Epithelial cell of esophagus (primary cell): ENCODE measurements at places on chromosomes 2 and 18.

- peak; percentile 29 for DNase-seq
Measured at GRCh38 chr2:164974221-164974620, 18.9 kb upstream of the SLC38A11 start.

- no peak for DNase-seq
Measured at GRCh38 chr18:12777500-12777944, 74.7 kb downstream of the PSMG2 start.

DNA sequence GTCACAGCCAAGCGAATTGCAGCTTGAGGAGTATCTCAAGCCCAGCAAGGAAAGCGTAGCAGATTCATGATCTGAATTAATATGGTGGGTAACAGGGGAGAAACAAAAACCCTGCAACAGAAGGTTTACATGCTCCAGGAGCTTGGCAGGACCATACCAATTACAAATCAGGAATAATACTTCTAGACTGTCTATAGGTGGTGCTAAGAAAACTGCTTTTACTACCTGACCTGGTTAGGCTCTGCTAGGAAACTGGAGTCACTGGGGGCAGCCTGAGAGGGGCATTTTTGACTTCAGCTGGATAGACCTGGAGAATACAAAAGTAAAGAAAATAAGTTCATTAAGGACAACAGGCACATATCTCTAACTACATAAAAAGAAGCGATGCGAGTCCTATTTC, 24.6 kb upstream of the SPOPL start:
- no peak for DNase-seq

DNA sequence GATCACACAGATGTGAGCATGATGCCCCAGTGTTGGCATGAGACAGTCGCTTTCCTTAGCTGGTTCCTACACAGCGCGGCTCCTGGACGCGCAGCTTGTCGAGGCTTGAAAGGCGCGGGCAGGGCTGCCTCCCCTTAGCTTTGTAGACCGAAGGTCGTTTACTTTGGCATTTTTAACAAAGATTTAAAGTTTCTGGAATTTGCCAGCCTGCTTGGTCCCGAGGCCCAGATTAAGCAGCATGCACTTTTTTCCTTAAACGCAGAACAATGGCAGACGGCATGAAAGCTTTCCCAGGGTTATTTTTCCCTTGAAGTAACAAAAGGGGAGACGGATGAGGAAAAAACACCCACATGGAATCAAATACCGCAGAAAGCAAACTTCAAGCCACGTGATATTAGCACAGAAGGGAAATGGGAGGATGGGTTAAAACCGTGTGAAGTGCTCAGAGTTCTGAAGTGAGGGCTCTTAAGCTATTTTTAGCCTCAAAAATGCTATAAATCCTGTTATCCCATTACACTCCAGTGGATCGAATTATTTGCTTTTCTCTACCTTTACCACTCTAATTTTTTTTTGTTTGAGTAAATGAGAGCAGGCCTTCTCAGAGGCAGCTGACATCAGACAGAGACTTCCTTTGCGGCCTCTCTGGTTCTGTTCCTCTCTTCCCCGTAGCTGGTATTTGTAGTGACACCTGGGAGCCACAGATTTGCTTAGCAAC, 55.7 kb downstream of the NPAS2 start:
- DNase-seq = peak; percentile 66

DNA sequence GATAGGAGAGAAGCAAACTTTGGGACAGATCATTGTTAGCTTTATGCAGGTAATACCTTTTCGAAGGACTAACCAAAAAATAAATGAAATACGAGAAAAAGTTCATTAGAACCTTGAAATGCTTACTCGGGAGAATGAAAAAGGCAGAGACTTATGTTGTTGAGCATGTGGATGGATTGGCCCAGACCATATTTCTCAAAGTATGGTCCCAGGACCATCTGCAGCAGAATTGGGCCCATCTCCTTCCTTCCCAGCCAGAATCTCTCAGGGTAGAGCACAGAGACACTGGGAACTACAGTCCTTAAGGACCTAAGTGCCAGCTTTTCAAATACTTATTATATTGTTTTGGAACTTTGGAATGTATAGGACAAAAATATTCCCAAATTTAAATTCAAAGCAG, 50.8 kb downstream of the KCTD18 start:
- no peak for DNase-seq

DNA sequence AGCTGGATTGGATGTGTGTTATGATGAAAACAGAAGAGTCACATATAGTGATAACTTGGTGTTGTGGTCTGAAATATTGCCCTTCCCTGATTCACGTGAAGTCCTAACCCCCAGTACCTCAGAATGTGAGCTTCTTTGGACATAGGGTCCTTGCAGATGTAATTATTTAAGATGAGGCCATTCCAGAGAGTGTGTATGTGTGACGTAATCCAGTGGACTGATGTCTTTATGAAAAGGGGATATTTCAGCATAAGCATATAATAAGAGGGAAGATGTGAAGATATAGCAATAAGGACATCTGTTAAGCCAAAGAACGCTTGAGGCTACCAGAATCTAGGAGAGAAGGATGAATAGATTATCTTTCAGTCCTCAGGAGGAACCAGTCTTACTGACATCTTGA, 62.5 kb downstream of the LTBP1 start:
- DNase-seq = no peak

DNA sequence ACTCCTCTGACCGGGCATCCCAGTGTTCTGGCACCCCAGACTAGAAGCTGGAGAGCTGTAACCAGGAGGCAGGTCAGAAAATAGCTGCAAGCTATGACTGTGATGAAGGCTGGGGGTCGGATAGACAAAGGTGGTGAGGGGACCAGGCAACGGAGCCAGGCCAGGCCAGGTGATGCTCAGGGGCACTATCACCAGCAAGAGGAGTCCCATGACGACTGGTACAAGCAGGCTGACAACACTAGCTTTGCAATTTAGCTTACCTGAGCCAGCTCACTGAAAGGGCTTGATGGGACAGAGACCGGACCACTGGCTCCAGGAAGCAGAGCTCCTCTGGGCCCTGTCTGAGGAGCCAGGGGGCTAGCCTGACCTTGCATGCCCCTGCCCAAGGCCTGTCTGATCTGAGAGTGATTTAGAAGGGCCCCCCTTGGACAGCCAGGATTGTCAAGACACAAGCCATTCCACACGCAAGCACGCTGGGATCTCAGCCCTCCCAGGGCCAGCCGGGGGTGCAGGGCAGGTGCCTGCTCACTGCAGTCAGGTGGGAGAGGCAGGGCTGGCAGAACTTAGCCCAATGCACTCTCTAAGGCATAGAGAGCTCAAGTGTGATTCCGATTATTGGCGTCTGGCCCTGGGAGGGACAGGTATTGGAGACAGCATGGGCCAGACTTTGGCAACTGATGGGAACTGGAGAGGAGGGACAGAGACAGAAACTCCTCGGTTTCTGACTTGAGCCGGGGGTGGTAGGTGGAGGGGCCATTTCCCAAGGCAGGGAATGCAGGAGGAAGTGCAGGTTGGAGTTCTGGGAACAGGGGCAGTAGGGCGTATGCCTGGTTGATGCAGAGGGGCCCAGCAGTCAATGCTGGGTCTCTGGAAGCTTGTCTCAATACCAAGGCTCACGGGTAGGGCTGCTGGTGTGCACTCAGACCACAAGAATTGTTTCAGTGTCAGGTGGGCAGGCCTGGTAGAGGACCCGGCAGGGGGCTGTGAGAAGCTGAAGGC, 47.7 kb downstream of the MYO7B start:
- DNase-seq = no peak

DNA sequence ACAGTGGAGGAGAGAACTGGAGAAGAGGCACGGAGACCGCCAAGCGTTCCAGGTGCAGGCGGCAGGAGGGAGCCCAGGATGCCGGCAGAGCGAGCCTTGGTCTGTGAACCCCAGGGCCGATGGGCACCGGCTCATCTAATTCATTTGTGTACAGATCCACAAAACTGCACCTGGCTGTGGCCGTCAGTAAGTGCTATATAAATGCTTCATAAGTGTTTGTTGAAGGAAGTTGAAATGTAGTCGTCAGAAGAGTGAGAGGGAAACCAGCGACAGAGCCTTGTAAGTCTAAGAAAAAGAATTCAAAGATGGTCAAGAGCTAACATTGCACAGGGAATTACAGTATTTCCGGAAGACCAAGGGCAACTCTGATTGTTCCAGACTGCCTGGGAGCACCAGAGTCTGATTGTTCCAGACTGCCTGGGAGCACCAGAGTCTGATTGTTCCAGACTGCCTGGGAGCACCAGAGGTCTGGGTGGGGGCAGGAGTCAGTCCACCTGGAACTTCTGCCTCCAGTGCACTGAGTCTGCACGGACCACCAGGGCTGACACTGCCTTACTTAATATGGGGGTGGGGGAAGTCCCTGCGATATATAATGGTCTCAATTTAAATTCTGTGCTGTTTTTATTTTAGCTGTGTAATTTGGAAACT, 112.3 kb downstream of the BCL2 start:
- DNase-seq = no peak

GRCh38 chr2:75303227-75303626, 103.9 kb upstream of the TACR1 start:
- no peak for DNase-seq

DNA sequence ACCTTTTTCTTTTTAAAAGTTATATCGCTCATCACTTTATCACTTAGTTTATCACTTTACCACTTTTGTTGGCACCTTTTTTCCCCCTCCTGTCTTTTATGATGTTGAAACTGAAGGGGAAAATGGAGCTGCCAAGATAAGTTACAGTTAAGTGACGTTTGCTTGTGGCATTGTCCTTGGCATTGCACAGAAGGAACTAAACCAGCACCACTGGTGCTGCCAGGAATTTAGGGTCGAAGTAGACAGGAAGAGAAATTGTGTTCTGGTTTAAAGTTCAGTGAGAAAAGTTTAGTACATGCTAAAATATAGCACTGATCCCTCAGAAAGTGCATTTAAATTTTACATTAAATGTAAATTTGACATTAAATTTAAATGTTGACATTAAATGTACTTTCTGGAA, 49.9 kb downstream of the MYO1B start:
- no peak for DNase-seq

DNA sequence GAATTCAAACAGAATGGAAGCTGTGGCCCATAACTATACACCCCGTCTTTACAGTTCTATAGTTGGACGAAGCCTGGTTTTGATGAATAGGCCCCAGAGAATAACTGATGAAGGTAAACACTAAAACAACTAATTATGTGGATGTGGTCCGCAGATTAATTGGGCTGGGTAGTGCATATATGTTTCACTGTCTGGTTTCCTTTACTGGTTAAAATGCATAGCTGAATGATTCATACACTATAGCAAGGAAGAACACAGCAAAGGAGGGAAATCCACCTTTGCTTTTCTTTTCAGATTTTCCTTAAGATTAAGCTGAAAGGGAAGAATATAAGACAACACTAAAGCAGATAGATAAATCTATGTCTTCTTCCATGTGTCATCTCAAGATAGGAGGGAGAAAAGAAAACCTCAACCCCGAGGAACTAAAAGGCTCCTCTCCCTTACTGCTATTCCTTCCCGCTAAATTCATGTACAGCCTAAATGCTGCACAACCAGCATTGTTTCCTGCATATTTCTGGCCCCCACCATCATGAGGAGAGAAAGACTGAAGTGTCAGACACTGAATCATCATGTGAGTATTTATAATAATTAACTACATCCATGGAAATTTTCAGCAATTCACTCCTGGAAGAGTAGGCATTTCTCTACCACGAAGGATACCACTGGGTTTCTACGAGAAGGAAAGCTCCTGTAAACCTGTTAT, 297.1 kb upstream of the CCDC68 start:
- peak; percentile 13 for DNase-seq

DNA sequence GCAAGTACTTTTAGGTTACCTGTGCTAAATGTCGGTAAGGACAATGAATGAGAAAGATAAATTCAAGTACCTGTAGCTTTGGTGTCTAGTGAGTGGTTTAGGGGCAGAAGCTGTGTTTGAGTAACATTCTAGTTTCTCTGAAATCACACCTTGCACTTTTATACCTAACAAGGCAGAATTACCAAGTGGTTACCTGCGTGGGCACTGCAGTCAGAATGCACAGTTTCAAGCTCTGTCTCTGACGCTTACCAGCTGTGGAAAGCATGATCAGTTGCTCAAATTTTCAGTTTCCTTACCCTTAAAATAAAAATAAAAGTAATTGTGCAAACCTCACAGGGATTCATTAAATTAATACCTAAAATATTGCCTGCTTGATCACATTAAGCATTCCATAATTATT, 846.9 kb upstream of the VRK2 start:
- no peak for DNase-seq

GRCh38 chr2:169716238-169716886, 17.3 kb upstream of the KLHL23 start:
- DNase-seq = no peak

GRCh38 chr2:24175631-24176187, 856 bp downstream of the FAM228A start:
- DNase-seq = peak; percentile 61
